Stimulated activated naive CD4-positive, alpha-beta T cell treated with Interleukin-2 at 50 U/mL for 16 hours (primary cell): ENCODE measurements at places on chromosomes 11 and 22.
A peak's percentile ranks its signal among the peaks of the same experiment; 100 is the strongest.

- DNase-seq, result no peak
Measured at GRCh38 chr11:130689222-130689908, 226.9 kb downstream of the SNX19 start.

DNA sequence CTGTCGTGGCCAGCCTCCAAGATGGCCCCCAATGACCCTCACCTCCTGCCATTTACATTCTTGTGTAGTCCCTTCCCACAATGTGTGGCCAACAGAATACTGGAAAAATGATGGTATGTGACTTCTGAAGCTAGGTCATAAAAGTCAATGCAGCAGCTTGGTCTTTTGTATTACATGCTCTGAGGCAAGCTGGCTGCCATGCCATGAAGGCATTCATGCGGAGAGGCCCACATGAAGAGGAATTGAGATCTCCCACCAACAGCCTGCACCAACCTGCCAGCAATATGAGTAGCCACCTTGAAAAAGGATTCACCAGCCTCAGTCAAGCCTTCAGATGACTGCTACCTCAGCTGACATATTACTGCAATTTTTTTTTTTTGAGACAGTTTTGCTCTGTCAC is 4.6 kb downstream of the MRTFA start:
- DNase-seq, result no peak

DNA sequence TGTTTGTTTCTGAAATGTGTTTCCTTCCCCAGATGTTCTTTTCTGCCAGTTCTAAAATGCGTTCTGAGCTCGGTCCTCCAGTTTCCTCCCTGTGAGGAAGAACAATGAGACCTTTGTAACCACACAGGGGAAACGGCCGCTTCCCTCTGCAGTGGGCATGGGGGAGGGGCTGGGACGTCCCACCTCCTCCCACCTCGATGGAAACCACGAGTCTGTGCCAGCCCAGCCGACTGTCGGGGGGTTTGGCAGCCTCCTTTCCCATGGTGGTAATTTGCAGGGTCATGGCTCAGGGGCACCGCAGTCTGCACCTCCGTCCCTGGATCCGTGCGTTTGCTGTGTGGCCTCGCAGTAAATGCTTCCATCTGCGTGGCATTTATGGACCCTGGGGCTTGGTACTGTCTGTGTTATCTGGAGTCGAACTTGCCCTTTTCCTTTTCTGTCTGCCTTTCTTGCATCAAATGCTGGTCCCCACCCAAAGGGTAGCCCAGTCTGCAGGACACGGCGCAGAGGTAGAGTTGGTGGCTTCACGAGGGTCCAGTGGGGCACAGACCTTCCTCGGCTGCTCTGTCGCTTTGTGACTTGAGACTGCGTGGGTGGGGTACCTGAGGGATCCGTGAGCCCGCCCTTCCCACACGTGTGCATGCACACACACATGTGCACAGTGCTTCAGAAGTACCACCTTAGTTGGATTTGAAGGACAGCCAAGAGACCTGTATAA is 16.1 kb downstream of the LRP5 start:
- no peak for DNase-seq

- DNase-seq, result no peak
Measured at GRCh38 chr22:25420925-25421904, 143.3 kb upstream of the GRK3 start.

DNA sequence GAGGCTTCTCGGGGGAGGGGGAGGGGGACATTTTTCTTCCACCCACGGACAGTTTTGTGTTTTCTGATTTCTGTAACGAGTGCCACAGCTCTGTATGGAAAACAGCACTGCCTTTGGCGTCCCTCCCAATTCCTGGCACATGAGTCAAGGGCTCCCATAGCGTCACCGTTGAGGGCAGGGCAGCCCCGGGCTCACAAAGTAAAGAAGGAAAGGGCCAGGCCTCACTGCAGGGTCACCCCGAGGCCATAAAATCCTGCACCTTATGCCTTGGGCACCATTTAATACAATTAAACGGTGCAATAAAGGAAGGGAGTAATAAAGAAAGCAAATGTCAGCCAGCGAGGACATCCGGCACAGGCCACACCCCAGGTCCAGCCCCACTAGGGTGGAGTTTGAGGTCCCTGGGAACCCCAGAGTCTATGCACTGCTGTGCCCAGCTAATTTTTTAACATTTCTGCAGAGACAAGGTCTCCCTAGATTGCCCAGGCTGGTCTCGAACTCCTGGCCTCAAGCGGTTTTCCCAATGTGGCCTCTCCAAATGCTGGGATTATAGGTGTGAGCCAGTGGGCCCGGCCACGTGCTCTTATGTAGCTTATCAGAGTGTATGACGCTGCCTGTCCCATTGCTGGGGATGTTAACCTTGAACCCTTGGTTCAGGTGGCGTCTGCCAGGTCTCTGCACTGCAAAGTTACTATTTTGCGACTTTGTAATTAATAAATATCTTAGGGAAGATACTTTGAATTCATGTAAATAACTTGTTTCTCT is 13.6 kb upstream of the MUC2 start:
- DNase-seq, result no peak

- no peak for DNase-seq
Measured at GRCh38 chr22:27557286-27558008, 244.1 kb downstream of the MN1 start.

DNA sequence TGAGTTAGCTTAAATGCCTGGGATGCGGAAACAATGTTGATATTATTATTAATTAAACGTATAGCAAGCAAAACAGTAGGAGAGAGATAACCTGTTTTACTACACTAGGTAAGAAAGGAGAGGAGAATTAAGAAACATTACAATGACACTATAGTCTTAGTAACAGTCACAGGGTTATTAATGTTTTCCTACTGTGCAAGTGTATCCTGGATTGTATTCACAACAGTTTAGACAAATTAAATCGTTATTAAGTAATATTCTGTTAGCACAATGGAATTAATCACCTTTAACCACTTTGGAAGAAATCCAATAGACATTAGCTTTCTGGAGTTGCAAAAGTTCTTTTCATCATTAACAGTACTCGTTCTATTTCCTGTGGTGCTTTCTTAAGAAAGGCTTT is 3.4 kb downstream of the FAM181B start:
- DNase-seq, result no peak

GRCh38 chr22:23116506-23117263 is 25.1 kb downstream of the RSPH14 start:
- no peak for DNase-seq

GRCh38 chr11:80841675-80842074 is 1400.8 kb upstream of the TENM4 start:
- no peak for DNase-seq

GRCh38 chr22:41966607-41967240 is 2.5 kb upstream of the SEPTIN3 start:
- no peak for DNase-seq

GRCh38 chr11:128474036-128474874 is 113.1 kb downstream of the ETS1 start:
- DNase-seq, result no peak

DNA sequence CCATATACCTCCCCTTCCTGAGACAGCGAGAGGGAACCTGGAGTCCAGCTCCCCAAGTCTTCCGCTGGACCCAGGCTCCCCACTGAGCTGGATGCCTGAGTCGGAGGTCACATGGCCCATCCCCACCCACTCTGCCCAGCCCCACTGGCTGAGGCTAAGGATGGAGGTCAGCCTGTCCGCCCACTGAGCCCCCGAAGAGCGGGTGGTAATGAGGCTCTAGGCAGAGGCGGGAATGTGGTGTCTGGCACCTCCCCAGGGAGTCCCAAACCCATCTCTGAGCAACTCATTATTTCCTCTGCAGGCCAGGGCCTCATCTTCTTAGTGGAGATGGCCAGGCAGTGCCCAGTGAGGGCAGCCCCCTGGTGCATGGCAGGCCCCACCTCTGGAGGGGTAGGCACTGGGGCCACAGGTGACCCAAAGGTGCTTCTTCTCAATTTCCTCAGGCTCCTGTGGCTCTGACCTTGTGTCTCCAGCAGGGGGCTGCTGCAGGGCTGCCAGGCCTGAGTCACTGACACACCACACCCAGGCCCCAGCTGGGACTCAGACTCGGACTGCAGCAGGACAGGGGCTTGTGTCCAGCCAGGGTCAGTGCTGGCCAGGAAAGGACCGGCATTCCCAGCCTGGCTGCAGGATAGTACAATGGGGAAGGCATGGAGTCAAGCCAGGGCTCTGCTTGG is 10.2 kb upstream of the PDE2A start:
- peak; percentile 22 for DNase-seq

DNA sequence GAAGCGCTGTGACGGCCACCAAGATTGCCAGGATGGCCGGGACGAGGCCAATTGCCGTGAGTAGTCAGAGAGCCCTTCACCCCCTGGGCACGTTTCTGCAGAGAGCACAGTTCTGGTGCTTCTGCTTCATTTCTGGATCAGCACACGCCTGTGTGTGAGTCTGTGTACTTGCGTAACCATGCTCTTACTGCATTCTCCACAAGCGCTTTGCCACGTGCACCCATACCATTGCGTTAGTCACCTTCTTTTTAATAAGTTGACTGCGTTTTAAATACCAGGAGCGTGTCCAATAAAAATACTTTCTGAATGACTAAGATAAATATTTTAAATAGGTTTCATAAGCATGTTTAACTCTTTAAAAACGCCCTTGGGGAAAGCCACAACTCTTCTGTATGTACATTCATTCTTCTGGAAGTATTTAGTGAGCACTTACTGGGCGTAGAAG is 143.0 kb upstream of the SORL1-AS1 start:
- no peak for DNase-seq

- DNase-seq, result no peak
Measured at GRCh38 chr11:88448131-88448670, 110.7 kb upstream of the CTSC start.

- DNase-seq, result no peak
Measured at GRCh38 chr22:44548981-44549380, 50.9 kb upstream of the RTL6 start.

- DNase-seq, result no peak
Measured at GRCh38 chr11:68753300-68753699, 2.0 kb upstream of the TESMIN start.

GRCh38 chr11:72921028-72921716 is 107.0 kb downstream of the ATG16L2 start:
- no peak for DNase-seq

GRCh38 chr22:17370766-17371432 is 1.6 kb downstream of the CECR2 start:
- DNase-seq, result no peak

GRCh38 chr11:68584097-68584496 is 100.2 kb upstream of the GAL start:
- peak; percentile 14 for DNase-seq
